CD4-positive, alpha-beta T cell treated with Interleukin-6 at 100 ng/mL for 8 hours (primary cell): ENCODE measurements at places on chromosomes 5 and 9.

- no peak for DNase-seq
Observed at GRCh38 chr9:136249877-136250559, 4.4 kb upstream of the QSOX2 start.

- DNase-seq = no peak
Observed at GRCh38 chr9:116202219-116202912, 48.8 kb downstream of the PAPPA start.

DNA sequence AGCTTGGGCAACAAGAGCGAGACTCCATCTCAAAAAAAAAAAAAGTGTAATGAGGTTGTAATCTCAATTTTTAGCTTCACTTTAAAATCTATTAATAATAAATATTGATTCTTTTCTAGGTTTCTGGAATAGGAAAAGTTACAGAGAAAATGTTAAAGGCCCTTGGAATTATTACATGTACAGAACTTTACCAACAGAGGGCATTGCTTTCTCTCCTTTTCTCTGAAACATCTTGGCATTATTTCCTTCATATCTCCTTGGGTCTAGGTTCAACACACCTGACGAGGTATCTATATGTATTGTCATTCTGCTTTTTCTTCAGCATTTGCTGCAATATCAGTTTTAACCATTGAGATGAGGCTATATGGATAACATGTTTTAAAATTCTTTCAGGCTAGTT is 26.6 kb upstream of the ANKDD1B start:
- DNase-seq = no peak

DNA sequence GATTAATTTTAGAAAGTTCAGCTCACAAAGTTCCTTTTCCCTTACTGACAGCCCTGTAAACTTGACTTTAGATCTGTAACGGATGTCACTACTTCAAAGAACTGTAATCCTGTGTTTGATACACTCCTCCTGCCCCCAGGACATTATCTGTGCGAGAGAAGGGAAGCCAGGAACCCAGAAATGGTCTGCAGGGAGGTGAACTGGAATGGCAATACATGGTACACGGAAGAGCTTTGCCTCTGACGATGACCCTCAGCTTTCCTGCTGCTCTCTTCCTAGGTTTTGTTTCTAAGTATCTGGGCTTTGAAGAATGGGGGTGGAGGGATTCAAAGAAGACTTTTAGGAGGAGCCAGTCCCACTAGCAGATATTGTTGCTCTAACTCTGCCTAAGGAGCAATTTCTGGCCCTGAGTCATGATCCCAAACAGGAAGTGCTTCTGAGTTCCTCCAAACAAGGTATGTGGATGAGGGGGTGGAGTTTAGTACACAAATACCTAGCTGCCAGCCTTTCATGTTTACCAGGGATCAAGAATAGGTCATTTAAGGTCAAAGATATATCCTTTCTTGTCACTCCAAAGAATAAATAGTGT is 43.4 kb upstream of the TMC1 start:
- DNase-seq = no peak

- DNase-seq = no peak
Observed at GRCh38 chr9:1001838-1002237, 25.4 kb downstream of the DMRT3 start.

DNA sequence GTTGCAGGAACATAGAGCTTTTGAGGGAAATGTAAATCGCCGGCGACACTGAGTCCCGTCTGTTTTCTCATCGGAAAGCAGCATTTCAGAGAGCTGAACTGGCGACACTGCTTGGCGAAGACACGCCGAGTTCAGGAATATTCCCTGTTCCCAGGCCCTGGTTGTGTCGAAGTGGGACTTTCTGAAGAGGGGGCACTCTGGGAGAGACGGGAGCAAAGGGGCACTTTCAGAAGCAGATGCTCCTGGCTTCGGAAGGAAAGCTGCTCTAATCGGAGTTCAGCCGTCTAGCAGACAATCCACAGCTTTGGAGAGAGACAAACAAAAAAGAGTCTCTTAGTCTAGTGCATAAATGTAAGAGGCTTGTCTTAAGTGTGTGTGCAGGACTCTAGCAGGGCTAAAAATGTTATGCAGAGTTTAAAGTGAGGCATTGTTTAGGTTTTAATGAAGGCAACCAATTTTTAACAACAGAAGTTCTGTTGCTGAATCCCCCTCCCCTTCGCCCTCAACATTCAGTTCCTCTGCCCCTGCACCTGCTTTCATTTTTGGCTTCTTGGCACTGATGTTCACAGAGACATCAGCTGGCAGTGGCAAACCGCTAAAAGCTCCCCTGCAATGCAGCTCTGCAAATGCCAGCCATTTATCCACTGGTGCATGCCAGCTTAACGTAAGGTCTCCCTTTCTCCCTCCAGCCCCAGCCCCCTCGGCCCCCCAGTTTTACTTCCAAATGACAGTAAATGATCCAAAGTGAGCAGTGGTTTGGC is 289.5 kb upstream of the MPDZ start:
- DNase-seq = no peak

DNA sequence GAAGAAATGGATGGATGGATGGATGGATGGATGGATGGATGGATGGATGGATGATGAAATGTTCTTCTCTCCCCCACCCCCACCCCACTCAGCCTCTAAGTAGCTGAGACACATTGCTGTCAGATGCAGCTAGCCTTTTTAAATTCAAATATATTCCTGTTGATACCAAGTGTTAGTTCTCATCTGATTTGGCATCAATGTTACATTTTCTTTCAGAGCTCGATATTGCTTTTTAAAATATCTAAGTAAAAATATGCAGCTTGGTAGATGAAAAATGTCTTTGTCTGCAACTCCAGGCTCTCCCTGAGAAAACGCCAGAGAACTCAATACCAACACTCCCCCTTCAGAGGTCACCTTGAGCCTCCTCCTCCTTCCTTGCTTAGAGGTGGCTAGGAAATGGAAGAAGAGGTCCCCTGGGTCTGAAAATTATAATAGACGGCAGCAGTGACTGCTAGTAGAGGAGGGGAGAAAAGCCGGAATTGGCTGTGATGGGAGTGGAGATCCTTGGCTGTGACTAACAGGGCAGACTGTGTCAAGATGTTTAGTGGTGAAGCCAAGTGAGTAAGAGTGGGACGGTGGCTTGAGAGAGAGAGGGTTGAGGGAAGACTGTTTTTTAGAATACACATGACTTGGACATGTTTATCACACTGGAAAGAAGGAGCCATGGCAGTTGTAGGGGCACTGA is 156.0 kb downstream of the ZNF462 start:
- no peak for DNase-seq

GRCh38 chr5:84239494-84239893 is 145.2 kb downstream of the EDIL3 start:
- DNase-seq = no peak

DNA sequence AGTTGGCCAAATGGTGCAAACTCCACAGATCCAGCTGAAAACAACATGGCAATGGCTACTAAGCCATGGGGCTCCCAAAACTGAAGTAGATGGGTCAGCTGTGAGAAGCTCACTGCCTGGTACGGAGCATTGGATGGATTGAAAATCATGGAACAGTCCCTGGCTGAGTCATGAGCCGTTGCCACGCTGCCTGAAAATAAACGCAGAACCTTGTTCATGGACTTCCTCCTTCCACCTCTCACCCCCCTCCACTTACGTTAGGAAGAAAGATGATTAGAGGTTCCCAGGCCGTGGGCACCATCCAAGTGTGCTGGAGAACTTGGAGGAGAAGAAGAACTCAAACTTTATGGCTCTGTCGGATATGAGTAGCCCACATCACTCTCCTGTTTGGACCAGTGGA is 6.8 kb upstream of the DIPK1B start:
- DNase-seq = no peak
